ENCODE measurements at places on chromosomes 6 and 20.

DNA sequence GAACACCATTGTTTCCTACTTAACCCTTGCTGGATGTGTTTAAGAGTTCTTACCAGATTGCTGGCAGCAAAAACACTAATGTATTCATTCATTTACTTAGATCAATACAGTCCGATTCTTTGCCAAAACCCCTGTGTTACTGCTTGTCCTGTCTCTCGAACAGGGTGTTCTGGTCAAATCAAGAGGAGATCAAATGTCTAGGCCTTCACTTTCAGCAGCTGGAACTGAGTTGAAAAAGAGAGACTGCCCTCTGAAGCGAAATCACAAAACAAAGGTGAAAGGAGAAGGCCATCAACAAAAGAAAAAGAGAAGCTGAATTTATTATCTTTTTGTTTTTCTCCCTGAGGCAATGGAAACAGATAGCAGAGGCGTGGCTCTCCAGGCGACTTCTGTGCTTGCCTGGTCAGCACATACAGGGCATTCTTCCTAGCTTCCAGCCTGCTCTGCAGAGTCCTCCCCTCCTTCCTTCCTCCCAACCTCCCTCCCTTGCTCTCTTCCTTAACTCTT is 44.1 kb upstream of the GCM1 start:
- no peak for DNase-seq

GRCh38 chr6:7463785-7464184 is 74.2 kb downstream of the RIOK1 start:
- peak; percentile 25 for DNase-seq

GRCh38 chr20:23011008-23011721 is 23.9 kb upstream of the SSTR4 start:
- no peak for DNase-seq

- DNase-seq: no peak
Observed at GRCh38 chr6:119184008-119184648, 105.7 kb upstream of the FAM184A start.

- no peak for DNase-seq
Observed at GRCh38 chr6:106085692-106085983, 498 bp upstream of the PRDM1 start.

DNA sequence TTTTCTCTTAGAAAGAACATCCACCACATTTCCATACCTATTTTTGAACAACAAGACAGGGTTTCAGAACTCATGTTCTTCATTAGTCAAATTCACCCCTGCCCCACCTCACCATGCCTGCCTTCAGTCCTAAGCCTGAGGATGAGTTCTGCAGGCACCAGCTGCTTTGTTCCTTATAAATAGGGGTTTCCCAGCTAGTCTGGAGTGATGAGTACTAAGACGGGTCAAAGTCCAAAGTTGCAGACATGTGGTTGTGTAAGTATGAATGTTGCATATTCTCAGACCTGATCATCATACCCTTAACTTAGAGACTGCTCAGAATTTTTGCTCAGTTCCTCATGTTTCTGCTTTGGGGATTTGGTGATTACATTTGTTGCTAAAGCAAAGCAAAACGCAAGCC is 257.7 kb upstream of the CDYL start:
- DNase-seq: no peak

DNA sequence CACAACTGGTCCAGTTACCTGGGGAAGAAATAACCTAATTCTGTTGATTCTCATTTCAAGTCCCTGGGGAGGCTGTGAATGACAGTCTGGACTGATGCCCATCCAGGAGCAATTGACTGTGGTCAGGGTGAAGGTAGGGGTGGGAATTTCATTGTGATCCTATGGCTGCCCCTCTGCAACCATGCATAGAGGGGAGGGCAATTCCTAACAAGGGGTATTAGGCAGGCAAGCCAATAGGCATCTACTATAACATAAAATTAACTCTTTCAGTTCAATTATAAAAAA is 44.0 kb upstream of the TRAM2 start:
- no peak for DNase-seq
